Astrocyte (in vitro differentiated cells and primary cell): ENCODE measurements at places on chromosomes 4 and X. TPM values are rescaled to one million over a fixed set of nuclear protein-coding genes. Genes with fewer than 3 reads are reported as not detected.

CT45A2 gene
- total RNA-seq, result not detected in 2 replicates

GRCh38 chrX:24918715-24919114 lies 97.0 kb downstream of the ARX start:
- no peaks in the 10 kb centered on the region for H3K27me3 ChIP-seq
- no peak overlapping the region for H3K27ac ChIP-seq

GRCh38 chr4:104486716-104487504 lies 7.8 kb downstream of the CXXC4 start:
- no peaks in the 10 kb centered on the region for H3K27me3 ChIP-seq
- peak; percentile 6 for DNase-seq
- no peak overlapping the region for H3K4me3 ChIP-seq

DNA sequence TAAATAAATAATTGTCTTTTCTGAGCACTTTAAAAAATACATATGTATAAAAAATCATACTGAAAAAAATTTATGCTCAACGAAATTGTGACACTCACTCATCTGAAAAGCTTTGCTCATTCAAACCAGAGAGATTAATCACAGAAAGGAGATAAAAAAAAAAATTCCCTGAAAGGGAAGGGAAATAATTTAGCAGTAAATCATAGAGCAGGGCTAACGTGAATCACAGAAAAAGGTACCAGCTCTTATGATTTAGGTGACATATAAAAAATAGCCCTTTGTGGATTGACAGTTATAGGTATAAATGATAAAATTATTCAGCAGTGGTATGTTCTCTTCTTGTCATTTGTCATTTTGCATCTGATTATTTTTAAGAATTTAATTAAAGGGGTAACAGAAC lies 552.7 kb upstream of the TENM3 start:
- no peaks in the 10 kb centered on the region for H3K36me3 ChIP-seq
- no peak overlapping the region for H3K4me3 ChIP-seq
- no peak for DNase-seq
- no peaks in the 10 kb centered on the region for H3K27me3 ChIP-seq
- H3K27ac ChIP-seq, result no peak overlapping the region
- H3K4me1 ChIP-seq, result peaks cover 40% of the 10 kb centered on the region

- H3K36me3 ChIP-seq, result no peaks in the 10 kb centered on the region
- H3K27ac ChIP-seq, result no peak overlapping the region
- H3K4me3 ChIP-seq, result no peak overlapping the region
- H3K4me1 ChIP-seq, result no peaks in the 10 kb centered on the region
- peak; percentile 69 for DNase-seq
- no peaks in the 10 kb centered on the region for H3K27me3 ChIP-seq
Observed at GRCh38 chrX:138945219-138945618, 233.7 kb upstream of the FGF13 start.

GRCh38 chr4:100819505-100819904 lies 301.7 kb upstream of the EMCN start:
- H3K27me3 ChIP-seq, result no peaks in the 10 kb centered on the region
- DNase-seq, result no peak
- H3K36me3 ChIP-seq, result no peaks in the 10 kb centered on the region

GRCh38 chrX:54076903-54077302 lies 32.6 kb upstream of the PHF8 start:
- no peaks in the 10 kb centered on the region for H3K4me1 ChIP-seq
- H3K27me3 ChIP-seq, result no peaks in the 10 kb centered on the region
- H3K4me3 ChIP-seq, result no peak overlapping the region
- H3K27ac ChIP-seq, result no peak overlapping the region
- H3K36me3 ChIP-seq, result no peaks in the 10 kb centered on the region

GRCh38 chr4:82282875-82283274 lies 90.9 kb downstream of the HNRNPD start:
- no peak overlapping the region for H3K27ac ChIP-seq
- no peaks in the 10 kb centered on the region for H3K36me3 ChIP-seq
- DNase-seq, result no peak
- H3K4me1 ChIP-seq, result no peaks in the 10 kb centered on the region
- H3K4me3 ChIP-seq, result no peak overlapping the region

DNA sequence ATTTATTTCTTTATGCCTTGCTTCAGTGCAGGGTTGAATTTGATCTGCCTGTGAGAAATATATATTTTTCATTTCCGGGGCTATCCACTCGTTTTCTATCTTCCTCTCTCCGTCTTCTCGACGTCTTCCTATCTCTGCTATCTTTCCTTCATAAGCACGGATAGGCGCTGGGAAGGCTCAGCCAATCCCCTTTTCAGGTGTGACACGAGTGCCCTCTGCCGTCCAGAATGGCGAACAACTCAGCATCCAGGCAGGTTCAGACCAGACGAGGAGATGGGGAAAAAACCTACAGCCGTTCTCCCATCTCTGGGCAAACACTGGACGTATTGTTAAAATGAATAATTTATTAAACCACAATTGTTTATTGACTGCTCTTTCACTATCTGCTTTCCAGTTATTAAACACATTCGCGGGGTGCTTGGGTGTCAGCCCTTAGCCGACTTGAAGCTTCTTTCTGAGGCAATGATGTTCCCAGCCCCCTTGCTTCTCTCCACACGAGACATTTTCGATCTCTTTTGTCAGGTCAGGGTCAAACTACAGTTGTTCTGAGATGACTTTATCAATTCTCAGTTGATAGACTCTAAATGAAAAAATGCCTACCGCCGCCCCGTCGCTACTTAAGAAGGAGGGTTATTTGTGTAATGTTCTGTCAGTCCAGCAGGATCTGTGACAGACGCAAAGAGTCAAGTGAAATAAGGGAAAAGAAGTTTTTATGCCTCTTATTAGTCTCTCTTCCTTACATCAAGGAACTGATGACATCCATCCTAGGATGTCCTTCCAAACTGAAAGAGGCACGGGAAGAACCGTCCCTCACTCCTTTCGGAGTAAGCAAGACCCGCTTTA lies 96.3 kb upstream of the NOCT start:
- H3K4me3 ChIP-seq, result no peak overlapping the region
- peak; percentile 51 for DNase-seq
- no peaks in the 10 kb centered on the region for H3K27me3 ChIP-seq

GRCh38 chr4:101040776-101041175 lies 306.6 kb downstream of the PPP3CA start:
- no peaks in the 10 kb centered on the region for H3K27me3 ChIP-seq
- H3K4me1 ChIP-seq, result no peaks in the 10 kb centered on the region
- H3K36me3 ChIP-seq, result peaks cover 4% of the 10 kb centered on the region
- H3K4me3 ChIP-seq, result no peak overlapping the region
- no peak overlapping the region for H3K27ac ChIP-seq

DNA sequence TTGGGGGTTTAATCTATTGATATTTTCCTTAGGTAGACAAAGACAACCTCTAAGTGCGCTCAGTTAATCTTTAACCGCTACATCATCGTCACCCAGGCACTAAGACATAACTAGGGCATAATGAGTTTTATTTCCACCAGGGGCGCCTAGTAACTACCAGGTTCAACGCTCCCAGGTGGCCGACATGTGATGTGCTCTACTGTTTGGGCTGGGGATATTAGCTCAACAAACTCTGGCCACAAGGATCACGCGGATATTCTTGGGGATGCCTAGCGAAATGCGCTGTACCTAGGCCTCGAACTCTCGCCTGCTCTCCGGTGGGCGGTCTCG lies 915 bp upstream of the RAB33B start:
- peak overlapping the region; percentile 89 for H3K4me3 ChIP-seq
- no peaks in the 10 kb centered on the region for H3K27me3 ChIP-seq
- H3K36me3 ChIP-seq, result no peaks in the 10 kb centered on the region
- H3K27ac ChIP-seq, result peak overlapping the region; percentile 89

DNA sequence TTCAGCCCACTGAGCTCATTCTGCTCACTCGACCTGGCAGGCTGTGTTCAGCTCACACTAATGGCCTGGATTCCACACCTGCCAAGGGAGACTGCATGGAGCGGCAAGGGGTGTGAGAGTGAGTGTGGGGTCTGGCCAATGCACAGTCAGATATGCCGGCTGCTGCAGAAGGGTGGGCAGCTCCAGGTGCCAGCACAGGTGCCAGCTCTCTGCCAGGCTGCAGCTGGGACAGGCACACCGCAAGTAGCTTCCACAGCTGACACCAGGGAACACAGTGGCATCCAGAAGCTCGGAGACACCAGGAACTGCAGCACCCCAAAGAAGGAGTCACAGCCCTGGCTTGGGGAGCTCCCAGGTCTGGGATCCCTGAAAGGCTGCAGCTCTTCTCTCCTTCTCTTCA lies 83.7 kb downstream of the PRDM5 start:
- DNase-seq, result no peak
- H3K4me3 ChIP-seq, result no peak overlapping the region
- H3K4me1 ChIP-seq, result peaks cover 10% of the 10 kb centered on the region
- H3K27ac ChIP-seq, result no peak overlapping the region
- no peaks in the 10 kb centered on the region for H3K36me3 ChIP-seq

DNA sequence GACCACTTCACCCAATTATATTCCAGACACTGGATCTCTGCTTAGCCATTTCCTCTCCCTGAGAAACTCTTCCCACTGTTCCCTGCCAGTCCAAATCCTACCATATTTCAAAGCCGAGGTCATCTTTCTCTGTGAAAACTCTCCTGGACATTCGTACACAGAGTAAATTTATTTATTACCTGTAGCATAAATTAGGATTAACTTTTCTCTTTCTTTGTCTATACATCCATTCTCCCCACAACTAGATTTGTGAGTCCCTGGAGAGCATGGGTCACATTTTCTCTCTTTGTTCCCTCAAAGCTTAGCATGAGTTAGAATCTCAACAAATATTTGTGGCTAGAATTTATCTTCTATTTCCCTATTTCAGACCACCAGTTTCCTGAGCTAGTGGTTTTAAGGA lies 27.8 kb upstream of the SMIM10 start:
- no peaks in the 10 kb centered on the region for H3K4me1 ChIP-seq
- H3K27ac ChIP-seq, result no peak overlapping the region
- DNase-seq, result peak; percentile 38

DNA sequence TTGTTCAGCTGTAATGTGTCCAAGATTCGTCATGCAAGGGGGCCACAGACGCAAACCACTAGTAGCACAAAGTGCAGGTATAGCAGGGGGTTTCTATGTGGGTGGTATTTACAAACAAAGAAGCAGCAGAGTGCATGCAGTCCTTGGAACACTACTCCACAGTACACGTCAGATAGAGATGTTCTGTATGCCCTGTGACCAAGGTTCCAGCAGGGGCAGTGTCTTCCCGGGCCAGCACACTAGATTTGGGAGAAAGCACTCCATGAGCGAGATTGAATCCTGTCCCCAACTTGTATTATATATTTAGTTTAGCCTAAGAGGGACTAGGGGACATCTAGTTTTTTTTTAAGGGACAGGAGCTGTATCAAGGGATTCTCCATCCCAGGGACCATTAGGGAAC lies 54.4 kb upstream of the ESX1 start:
- no peaks in the 10 kb centered on the region for H3K4me1 ChIP-seq
- DNase-seq, result no peak
- H3K27me3 ChIP-seq, result no peaks in the 10 kb centered on the region
- no peak overlapping the region for H3K4me3 ChIP-seq
- no peak overlapping the region for H3K27ac ChIP-seq

- no peak overlapping the region for H3K27ac ChIP-seq
- H3K36me3 ChIP-seq, result no peaks in the 10 kb centered on the region
- DNase-seq, result peak; percentile 30
- H3K27me3 ChIP-seq, result no peaks in the 10 kb centered on the region
Observed at GRCh38 chr4:100497791-100498190, 20.0 kb downstream of the EMCN start.

DNA sequence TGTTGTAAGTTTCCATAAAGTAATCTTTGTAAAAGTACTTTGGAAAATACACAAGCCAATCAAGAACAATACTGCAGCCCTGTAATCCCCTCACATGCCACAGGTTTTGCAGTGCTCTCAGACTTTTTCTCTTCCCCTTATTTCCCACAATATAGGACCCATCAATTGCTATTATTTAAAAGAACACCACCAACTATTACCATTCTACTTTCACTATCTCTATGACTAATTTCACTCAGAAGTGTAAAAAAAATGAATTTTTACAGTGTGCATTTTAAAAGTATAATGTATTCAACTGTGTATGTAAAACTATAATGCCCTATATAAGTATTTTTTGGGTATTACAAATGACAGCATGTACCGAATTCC lies 1.7 kb downstream of the ATP8A1 start:
- H3K4me3 ChIP-seq, result no peak overlapping the region
- H3K27me3 ChIP-seq, result no peaks in the 10 kb centered on the region
- no peaks in the 10 kb centered on the region for H3K36me3 ChIP-seq
- DNase-seq, result no peak

GRCh38 chrX:68705986-68706385 lies 58.5 kb downstream of the STARD8 start:
- no peaks in the 10 kb centered on the region for H3K4me1 ChIP-seq
- H3K4me3 ChIP-seq, result no peak overlapping the region
- DNase-seq, result no peak
- H3K27me3 ChIP-seq, result no peaks in the 10 kb centered on the region

DNA sequence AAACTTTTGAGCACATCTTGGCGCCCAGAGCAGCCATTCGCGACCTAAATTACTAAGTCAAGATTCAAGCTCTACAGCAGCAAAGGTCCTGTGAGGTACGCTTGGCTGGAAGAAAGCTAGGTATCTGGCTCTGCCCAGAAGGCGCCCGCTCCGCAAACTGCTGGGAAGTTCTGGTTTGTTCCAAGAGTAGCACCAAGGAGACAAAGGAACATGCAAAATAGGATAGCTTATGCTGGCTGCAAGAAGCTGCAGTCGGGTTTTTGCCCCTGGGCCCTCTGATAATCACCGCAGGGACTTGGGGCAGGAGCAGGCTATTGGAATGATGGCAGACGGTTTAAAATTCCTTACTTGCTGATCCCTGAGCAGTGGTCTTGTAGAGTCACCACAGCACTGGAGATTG lies 3.0 kb upstream of the TBX22 start:
- no peaks in the 10 kb centered on the region for H3K36me3 ChIP-seq
- no peak overlapping the region for H3K4me3 ChIP-seq
- DNase-seq, result no peak
- H3K27ac ChIP-seq, result no peak overlapping the region
- H3K27me3 ChIP-seq, result no peaks in the 10 kb centered on the region

SSX3 gene
- total RNA-seq, result not detected in 2 replicates

GRCh38 chr4:180799798-180800197 lies 1443.4 kb upstream of the TENM3 start:
- H3K4me1 ChIP-seq, result no peaks in the 10 kb centered on the region
- no peak for DNase-seq
- no peak overlapping the region for H3K27ac ChIP-seq
- no peaks in the 10 kb centered on the region for H3K36me3 ChIP-seq
- H3K27me3 ChIP-seq, result no peaks in the 10 kb centered on the region

GRCh38 chrX:28850955-28851354 lies 263.7 kb downstream of the IL1RAPL1 start:
- no peaks in the 10 kb centered on the region for H3K27me3 ChIP-seq
- H3K27ac ChIP-seq, result no peak overlapping the region
- H3K36me3 ChIP-seq, result no peaks in the 10 kb centered on the region
- no peak for DNase-seq
- no peaks in the 10 kb centered on the region for H3K4me1 ChIP-seq
- H3K4me3 ChIP-seq, result no peak overlapping the region

TMEM154 gene
- 11.5 and 13.2 TPM in 2 replicates for total RNA-seq

CFAP99 gene
- not detected in 2 replicates for total RNA-seq

PALLD gene
- total RNA-seq, result 498 and 551 TPM in 2 replicates

DNA sequence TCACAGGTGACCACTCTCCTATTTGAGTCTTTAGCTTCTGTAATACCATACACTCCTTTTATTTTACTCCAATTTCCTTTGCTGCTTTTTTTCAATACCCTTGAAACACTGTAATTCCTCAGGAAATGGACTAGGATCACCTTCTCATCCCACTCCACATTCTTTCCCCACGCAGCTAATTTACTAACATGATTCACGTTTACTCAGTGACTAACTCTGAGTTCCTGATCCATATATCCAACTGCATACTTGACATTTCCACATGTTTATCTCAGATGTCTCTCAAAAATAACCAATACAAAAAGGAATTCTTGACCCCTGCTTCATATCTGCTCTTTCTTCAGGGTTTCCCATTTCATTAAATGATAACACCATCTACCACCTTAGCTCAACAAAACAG lies 19.9 kb downstream of the RPS6KA6 start:
- no peak overlapping the region for H3K4me3 ChIP-seq
- H3K4me1 ChIP-seq, result no peaks in the 10 kb centered on the region
- peak; percentile 58 for DNase-seq
- no peaks in the 10 kb centered on the region for H3K27me3 ChIP-seq
- no peaks in the 10 kb centered on the region for H3K36me3 ChIP-seq
